ENCODE measurements at places on chromosomes 6 and 20.

DNA sequence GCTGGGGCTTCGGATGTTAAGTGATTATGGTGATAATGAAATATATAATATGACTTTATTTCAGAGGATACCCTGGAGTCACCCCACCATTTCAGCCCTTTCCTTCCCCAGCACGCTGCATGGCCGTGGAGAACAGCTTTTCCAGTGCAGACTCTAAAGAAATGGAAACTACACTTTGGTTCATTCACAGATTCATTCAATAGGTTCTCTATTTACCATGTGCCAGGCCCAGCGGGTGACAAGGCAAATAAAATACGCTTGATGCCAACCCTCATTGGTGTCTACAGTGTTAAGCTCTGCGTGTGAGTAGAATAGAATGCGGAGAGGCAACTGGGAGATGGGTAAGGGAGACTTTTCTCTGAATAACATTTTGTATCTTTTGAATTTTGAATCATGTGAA is 89.7 kb downstream of the TCP11 start:
- DNase-seq: no peak

DNA sequence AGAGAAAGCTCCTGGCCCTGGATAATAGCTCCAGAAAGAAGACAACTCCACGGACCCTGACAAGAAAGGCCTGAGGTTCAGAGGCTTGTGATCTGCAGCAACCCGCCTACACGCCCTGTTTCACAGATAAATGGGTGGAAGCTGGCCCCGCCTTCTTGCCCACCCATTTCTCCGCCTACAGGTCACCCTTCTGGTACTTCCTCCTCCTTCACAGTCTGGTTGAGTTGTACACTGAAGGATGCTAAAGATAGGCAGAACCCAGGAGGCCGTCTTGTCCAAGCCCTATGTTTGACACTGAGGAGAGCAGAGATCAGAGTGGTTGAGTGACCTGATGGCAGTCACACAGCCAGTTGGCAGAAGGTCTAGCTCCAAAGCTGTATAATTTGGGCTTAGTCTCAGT is 34.2 kb upstream of the MDGA1 start:
- DNase-seq: peak; percentile 2

- no peak for DNase-seq
Measured at GRCh38 chr20:33668466-33669155, 1.9 kb downstream of the ACTL10 start.

GRCh38 chr6:36492092-36492491 is 49.3 kb downstream of the KCTD20 start:
- no peak for DNase-seq

- DNase-seq: peak; percentile 87
Measured at GRCh38 chr6:2634139-2634964, 116.4 kb downstream of the MYLK4 start.
